ENCODE measurements at places on chromosomes 16 and 17. TPM values are rescaled to one million over a fixed set of nuclear protein-coding genes. Genes with fewer than 3 reads are reported as not detected.

The KRT16 gene
- not detected for polyA plus RNA-seq

The GTF3C1 gene
- 33.9 TPM for polyA plus RNA-seq

The OR1F1 gene
- not detected for polyA plus RNA-seq

The GABARAPL2 gene
- polyA plus RNA-seq: 161 TPM

The PPL gene
- polyA plus RNA-seq: 4.2 TPM

The SPNS2 gene
- 0.48 TPM for polyA plus RNA-seq

The PLLP gene
- polyA plus RNA-seq: 5.9 TPM

The OR1A1 gene
- polyA plus RNA-seq: not detected

The TP53TG3C gene
- polyA plus RNA-seq: not detected

The KCTD13 gene
- 16.3 TPM for polyA plus RNA-seq

The CIAO2B gene
- polyA plus RNA-seq: 40.1 TPM

The MPG gene
- polyA plus RNA-seq: 0.60 TPM

The GSG1L gene
- polyA plus RNA-seq: 0.30 TPM

The CSH1 gene
- not detected for polyA plus RNA-seq

The KRT14 gene
- polyA plus RNA-seq: not detected

The ANKRD40CL gene
- polyA plus RNA-seq: not detected

The BIRC5 gene
- 0.73 TPM for polyA plus RNA-seq

The ARSG gene
- polyA plus RNA-seq: 5.2 TPM

The KRTAP1-5 gene
- polyA plus RNA-seq: 0.06 TPM

The KRTAP3-1 gene
- polyA plus RNA-seq: not detected

The MT1A gene
- 13.8 TPM for polyA plus RNA-seq

The MAP2K4 gene
- polyA plus RNA-seq: 12.1 TPM

The SLC38A10 gene
- 57.7 TPM for polyA plus RNA-seq

The SDR42E2 gene
- 0.05 TPM for polyA plus RNA-seq

The PLD6 gene
- 7.2 TPM for polyA plus RNA-seq

The CRYM gene
- 0.22 TPM for polyA plus RNA-seq

The ATP2C2 gene
- not detected for polyA plus RNA-seq

The PRAC1 gene
- polyA plus RNA-seq: not detected

The MC1R gene
- 4.4 TPM for polyA plus RNA-seq

The ADAD2 gene
- polyA plus RNA-seq: 0.12 TPM

The HEATR9 gene
- polyA plus RNA-seq: 0.18 TPM

The SLC52A1 gene
- polyA plus RNA-seq: not detected

The EFNB3 gene
- 5.1 TPM for polyA plus RNA-seq

The CA7 gene
- not detected for polyA plus RNA-seq

The ECI1 gene
- polyA plus RNA-seq: 3.1 TPM

The ATP1B2 gene
- 15.3 TPM for polyA plus RNA-seq

The SULT1A4 gene
- 10.5 TPM for polyA plus RNA-seq

The CDH16 gene
- not detected for polyA plus RNA-seq

Data from ovary (tissue), 10 donors.